ENCODE measurements at places on chromosomes 2 and 18.

DNA sequence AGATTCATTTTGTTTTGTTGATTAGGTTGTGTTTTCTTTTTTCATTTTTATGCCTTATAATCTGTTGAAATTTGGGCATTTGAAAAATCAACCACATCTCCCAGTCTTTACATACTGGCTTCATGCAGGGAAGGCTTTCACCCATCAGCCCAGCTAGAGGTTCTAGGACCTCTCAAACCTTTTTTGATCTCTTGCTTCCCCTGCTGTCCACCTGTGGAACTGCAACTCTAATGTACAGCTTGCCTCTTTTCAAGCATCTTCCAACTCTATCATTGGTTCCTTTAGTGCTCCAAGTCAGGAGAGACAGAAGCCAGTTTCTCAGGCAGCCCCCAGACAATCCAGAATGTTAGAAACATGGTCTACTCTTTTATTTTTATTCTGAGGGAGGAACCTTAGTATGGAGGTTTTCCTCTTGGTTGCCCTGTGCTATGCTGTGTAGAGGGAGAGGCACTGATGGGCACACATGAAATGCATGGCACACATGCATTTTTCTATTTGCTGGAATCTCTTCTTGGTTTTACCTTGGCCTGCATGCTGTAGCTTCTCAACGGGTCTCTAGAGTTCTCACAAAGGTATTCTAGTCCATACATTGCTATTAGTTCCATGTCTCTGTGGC lies 107.2 kb upstream of the L3MBTL4 start:
- peak; percentile 82 for DNase-seq

DNA sequence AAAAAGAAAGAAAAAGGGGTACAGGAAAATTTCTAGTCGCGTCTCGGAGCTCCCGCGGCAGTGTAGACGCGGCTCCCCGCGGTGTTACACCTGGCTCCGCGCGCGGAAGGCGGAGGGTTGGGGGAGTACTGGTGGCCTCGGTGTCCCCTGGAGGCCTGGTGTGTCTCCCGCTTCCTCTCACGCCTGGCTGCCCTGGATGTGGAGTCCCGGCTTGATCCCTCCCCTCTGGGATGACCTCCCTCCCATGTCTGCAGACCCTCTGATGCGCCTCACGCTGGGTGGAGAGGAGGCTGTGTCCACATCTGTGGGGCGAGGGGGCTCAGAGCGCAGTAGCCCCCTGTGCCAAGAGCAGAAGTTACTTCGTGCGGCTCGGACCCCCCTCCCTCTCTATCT lies 1.2 kb downstream of the KIF5C start:
- DNase-seq: peak; percentile 81

- DNase-seq: no peak
These were observed 49.3 kb downstream of the ST3GAL5 start for GRCh38 chr2:85839461-85839860.

GRCh38 chr2:239380831-239381708 lies 19.8 kb downstream of the HDAC4 start:
- no peak for DNase-seq

GRCh38 chr2:239829326-239829725 lies 195.8 kb downstream of the NDUFA10 start:
- no peak for DNase-seq
